ENCODE measurements at places on chromosomes 4 and X. TPM values are rescaled to one million over a fixed set of nuclear protein-coding genes. Genes with fewer than 3 reads are reported as not detected.

DNA sequence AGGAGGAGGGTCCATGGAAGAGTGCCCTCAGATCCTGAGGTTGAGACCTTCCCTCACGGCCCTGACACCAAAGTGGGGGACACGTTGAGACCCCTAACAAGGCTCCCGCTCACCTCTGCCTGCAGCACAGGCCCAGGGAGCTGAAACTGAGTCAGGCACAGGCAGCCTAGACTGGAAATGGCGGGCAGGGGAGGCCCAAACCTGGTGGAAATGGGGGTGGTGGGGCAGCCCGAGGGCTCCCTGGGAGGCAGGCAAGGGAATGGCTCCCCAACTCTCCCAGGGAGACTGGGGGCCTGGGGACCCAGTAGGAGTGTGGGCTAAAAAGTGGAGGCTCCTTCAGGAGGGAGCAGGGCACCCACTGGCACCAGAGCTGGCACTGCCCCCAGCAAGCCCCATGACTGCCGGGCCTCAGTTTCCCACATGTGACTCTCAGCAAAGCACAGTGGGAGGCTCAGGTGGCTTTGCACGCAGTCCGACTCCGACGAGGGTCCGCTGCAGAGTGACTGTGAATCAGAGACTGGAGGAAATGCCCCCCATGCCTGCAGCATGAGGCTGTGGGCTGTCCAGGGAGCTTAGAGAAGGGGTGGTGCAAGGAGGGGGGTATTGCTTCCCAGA, 5.9 kb downstream of the NKX1-1 start:
- DNase-seq = no peak

DNA sequence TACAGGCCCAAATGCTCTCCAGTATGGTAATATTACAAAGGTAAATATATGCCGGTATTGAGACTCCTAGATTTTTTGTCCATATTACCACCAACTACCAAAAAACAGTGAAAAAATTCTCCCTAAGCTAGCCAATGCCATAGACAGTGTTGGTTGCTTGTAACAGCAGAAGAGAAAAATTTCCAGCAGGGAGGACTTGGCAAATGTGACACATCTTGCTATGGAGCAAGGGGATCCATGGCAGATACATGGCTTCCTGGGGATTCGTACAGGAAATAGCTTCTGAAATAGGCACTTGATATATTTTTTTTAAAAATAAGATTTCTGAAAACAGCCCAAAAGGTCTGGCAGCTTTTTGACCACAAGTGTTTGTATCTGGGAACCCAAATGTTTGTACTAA, 14.6 kb downstream of the SLITRK4 start:
- no peak for DNase-seq

DNA sequence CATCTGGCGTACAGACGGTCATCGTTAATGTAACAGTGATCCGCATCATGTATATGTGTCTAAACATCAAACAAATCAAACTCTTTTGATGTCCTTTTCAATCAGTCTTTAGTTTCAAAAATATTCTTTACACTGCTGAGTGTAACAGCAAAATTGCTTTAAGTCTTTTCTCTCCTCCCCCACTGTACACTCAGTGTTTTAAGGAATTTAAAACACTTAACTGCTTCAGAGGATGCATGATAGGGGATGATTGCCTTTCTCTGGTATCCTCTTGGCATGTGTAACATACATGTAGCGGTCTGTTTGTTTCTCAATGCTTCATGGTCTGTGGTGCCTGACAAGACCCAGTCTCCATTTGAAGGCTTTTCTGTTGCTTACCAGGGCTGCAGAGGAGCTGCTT, 41.6 kb downstream of the LIMCH1 start:
- no peak for DNase-seq

GRCh38 chrX:31233941-31234496, 162.2 kb upstream of the FTHL17 start:
- DNase-seq = peak; percentile 23

- DNase-seq = no peak
These were observed 47.4 kb downstream of the CXXC4 start for GRCh38 chr4:104447294-104447693.

GRCh38 chrX:133574716-133575115, 159.4 kb upstream of the GPC4 start:
- DNase-seq = no peak

GRCh38 chrX:7318661-7319060, 170.7 kb upstream of the PUDP start:
- peak; percentile 9 for DNase-seq

GAGE12J gene
- total RNA-seq = not detected

TMSB15A gene
- total RNA-seq = 49.4 TPM

Data from WTC11 (cell line).